ENCODE measurements at places on chromosomes 4 and X.

- no peak for DNase-seq
These were observed 13.8 kb downstream of the MAGED2 start for GRCh38 chrX:54821310-54821709.

GRCh38 chr4:182556580-182556979 lies 313.4 kb downstream of the TENM3 start:
- no peak for DNase-seq

GRCh38 chr4:180394312-180394711 lies 1848.9 kb upstream of the TENM3 start:
- DNase-seq: no peak

GRCh38 chr4:76211769-76212708 lies 1.6 kb downstream of the SCARB2 start:
- DNase-seq: no peak

DNA sequence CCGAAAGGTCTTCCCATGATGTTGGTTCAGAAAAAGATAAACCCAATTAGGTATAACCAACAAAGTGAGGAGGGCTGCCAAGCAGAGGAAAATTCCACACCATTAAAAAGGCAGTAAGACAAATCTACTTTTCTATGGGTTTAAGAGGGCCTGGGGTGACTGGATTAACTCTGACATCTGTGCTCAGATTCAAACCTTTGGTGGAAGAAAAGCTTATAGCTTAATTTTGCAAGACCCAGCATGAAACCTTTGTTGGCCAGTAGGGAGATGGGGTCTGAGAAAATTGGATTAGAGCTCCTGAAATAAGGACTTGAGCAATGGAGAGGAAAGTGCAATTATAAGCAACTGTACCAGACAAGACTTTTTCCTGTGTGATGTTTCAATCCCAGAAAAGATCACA lies 104.2 kb downstream of the KDR start:
- no peak for DNase-seq

Data from activated CD4-positive, alpha-beta T cell treated with anti-CD3 and anti-CD28 coated beads for 36 hours (primary cell).